Neural crest cell (in vitro differentiated cells): ENCODE measurements at places on chromosomes 7 and 10.

- DNase-seq: no peak
Observed at GRCh38 chr10:90917238-90917967, 3.5 kb downstream of the ANKRD1 start.

GRCh38 chr10:124675261-124675660 lies 68.9 kb downstream of the FAM53B start:
- no peak for DNase-seq

DNA sequence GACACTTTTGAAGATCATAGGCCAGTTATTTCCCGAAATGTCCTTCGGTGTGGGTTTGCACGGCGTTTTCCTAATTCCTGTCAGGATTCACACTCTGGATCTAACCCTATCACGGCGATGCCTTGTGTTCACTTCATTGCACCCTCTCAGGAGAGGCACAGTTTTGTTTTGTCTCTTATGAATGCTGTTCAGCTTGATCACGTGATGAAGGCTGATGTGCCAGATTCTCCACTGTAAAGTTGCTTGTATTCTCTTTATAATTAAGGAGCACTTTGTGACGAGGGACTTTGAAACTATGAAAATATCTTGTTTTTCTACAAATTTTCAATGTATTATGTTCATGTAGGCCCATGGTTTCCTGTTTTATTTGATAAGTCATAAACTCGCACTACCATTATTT lies 568.1 kb downstream of the ACTR3B start:
- no peak for DNase-seq

DNA sequence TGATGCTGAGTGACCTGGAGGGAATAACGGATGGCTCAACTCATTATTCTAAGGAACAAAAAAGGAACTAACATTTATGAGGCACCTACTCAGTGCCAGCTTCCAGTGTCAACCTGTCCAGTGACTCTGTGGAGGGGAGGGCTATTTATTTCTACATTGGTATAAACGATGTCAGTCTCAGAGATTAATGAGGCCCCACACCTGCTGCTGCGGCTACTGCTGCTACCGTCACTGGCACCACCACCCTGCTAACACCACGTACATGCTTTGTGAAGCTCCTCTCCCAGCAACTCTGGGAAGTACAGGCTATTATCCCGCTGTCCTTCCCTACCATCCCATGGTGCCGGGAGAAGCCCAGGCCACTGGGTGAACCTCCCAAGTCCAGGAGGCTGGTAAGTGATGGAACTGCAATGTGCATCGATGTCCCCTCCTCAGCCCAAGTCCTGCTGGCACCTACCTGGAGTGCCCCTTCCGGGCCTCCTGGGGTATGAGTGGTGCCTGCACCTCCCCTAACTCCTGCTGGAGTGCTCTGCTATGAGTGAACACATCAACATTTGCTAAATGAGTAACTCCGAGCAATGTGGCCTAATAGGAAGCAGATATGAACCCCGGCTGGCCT lies 101.5 kb downstream of the ARHGAP22 start:
- no peak for DNase-seq

GRCh38 chr10:132538031-132538789 lies 623 bp downstream of the INPP5A start:
- no peak for DNase-seq

DNA sequence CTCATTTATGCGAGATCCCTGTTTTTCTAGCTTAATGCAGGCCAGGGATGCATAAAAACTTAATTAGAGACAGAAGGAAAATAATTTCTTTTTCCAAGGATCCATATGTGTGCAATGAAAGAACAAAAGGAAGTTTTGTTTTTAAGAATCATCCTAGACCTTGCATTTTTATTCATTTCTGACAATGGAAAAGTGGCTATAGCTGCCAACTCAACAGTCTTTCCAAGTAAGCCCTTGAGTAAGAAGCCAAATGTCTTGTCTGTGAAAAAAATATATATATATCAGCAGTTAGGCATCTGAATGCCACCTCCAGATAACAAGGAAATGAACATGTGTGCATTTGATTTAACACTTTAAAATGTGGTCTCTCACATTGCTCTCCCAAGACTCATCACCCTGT lies 1397.6 kb downstream of the GATA3 start:
- DNase-seq: no peak

DNA sequence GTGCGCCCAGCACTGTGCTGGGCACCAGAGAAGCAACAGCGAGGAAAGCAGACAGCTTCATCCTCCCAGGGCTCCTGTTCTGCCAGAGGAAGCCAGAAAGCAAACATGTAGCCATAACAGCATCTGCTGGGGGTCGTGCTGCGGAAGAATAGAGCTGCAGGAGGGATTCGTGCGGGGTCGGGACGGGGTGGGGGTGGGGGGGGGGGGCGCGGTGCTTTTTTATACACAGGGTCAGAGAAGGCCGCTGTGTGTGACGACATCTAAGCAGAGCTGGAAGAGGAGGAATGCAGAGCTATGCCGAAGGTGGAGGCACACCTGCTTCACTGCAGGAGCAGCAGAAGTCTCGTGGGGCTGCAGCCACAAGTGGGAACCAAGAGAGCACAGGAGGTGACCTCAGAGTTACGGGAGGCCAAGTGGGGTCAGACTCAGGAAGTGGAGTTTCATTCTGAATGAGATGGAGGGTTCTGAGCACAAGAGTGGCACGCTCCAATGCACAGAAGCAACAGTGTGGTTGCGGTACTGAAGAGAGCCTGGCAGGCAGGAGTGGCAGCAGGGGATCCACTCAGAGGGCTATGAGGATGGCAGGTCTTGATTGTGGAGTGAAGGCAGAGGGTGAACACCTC lies 11.1 kb downstream of the PKD1L1 start:
- no peak for DNase-seq

DNA sequence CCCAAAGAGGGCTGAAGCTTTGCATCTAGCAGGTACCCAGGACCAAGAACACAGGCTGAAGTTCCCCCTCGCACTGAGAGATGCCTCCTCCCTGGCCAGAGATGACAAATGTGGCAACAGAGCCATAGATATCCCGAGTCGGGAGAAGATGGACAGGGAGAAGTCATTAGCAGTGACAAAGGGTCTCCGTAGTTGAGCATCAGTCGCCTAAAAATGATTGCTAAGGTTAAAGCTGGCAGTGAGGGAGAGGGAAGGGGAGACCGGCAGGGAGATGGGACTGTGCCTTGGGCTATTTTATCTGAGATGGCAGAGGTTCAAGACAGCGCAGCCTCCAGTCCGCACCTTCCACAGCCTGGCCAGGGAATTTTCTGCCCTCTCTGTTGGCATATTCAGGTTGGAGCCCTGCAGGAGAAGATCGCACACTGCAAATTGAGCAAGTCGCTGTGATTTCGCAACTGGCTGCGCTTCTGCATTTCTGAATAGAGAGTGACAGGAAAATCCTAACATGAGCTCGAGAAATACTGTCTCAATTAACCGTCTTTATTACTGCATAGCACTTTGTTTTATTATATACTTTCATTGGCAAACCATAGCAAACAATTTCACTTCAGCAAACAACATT lies 238.9 kb upstream of the GPR26 start:
- DNase-seq: no peak
